ENCODE measurements at places on chromosomes 7 and 10. TPM values are rescaled to one million over a fixed set of nuclear protein-coding genes. Genes with fewer than 3 reads are reported as not detected.
A peak's percentile ranks its signal among the peaks of the same experiment; 100 is the strongest.

DNA sequence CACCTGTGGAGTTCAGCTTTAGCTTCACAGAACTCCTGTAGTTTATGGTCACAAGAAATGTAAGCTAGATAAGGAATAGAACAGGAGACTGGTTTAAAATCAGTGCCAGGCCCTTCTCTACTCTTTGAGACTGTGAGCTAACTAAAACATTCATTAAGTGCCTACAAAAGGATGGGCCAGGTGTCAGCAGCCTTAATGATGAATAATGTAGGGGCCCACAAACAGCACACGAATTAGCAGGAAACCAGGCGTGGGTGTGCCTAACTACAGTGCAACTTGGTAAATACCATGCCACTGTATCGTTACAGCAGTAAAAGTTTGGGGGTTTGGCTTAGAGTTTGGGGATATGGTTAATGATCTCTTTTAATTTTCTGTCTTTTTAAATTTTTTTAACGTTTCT lies 6.1 kb upstream of the ABLIM1 start:
- DNase-seq: no peak

DNA sequence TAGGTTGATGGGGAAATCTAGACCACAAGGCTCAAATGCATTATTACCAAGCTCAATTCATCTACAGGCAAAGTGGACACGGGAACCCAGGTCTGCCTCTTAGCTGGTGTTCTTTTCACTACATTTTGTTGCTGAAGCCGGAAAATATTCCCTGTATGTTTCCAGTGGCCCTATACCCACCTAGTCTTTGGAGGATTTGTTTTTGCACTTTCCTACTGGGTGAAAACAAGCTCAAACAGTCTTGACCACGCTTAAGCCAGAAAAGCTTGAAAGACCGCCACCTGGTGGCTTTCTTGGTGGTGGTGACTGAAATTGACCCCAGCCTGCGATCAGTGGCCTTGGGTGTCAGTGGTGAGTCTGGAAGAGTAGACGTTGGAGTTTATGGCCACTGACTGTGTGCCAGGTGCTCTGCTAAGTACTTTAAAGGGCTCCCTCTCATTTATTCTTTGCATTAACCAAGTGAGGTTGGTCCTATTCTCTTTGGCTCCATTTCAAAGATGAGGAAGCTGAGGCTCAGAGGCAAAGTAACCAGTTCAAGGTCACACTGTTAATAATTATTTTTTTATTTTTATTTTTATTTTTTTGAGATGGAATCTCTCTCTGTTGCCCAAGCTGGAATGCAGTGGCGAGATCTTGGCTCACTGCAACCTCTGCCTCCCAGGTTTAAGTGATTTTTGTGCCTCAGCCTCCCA lies 11.1 kb upstream of the CRTAC1 start:
- DNase-seq: peak; percentile 53

PLEKHS1 gene
- total RNA-seq: 0.80 TPM

GRK5 gene
- 9.9 TPM for total RNA-seq
